Colonic mucosa (tissue), 4 donors: ENCODE measurements at places on chromosomes 16 and 17.

DNA sequence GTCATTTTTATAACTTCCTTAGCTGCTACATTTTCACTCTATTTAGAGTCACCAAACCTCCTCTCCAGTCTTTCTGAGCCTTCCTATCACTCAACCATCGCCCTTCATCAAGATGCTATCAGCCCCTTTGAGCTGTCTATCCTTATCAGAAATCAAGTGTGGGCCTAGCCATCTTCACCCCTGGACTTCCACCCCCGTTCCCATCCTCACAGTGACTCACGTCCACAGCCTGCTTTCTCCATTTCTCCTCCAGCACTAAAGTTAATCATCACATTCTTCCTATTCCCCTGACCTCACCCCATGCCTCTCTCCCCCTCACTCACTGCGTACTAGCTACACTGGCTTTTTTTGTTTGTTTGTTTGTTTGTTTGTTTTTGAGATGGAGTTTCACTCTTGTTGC is 2.4 kb upstream of the TEKT3 start:
- DNase-seq, result no peak

DNA sequence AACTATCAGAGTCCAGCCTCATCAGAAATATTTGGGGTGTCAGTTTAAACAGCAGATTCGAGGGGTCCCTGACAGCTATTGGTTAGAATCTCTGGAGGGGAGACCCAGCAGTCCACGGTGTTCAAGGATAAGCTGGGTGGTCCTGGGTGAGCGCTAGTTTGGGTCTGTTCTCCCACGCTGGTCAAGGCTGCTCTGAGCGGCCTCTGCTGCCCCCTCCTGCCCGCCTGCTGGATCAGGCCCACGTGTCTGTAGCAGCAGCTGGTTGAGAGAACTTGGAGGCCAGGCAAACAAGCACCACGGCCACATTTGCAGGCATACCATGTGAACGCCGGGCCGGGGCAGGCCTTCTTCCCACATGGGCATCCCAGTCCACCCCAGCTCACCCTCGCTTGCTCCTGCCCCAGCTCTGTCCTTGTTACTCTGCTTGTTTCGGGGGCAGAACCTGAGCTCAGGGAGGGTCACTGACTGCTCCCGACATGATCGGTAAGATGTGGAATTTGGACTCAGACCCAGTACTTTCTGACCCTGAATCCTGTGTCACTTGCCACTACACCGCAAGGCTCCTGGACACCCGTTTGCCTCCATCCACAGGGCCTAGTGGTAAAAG is 7.4 kb downstream of the FOXF1 start:
- peak; percentile 64 for DNase-seq

GRCh38 chr16:1923299-1924034 is 5.3 kb upstream of the HS3ST6 start:
- peak; percentile 74 for DNase-seq

- no peak for DNase-seq
Observed at GRCh38 chr17:75592348-75593020, 4.9 kb downstream of the MYO15B start.

GRCh38 chr17:45413498-45413923 is 19.2 kb downstream of the ARHGAP27 start:
- peak; percentile 95 for DNase-seq

GRCh38 chr16:57700781-57701551 is 6.4 kb downstream of the DRC7 start:
- no peak for DNase-seq
